ENCODE measurements at places on chromosomes 13 and 19. TPM values are rescaled to one million over a fixed set of nuclear protein-coding genes. Genes with fewer than 3 reads are reported as not detected.

- no peak for DNase-seq
These were observed 18.4 kb downstream of the UBXN6 start for GRCh38 chr19:4439243-4439642.

- no peak for DNase-seq
These were observed 24.9 kb downstream of the GPR12 start for GRCh38 chr13:26735677-26736076.

KIR3DL2 gene
- total RNA-seq: not detected

ONECUT3 gene
- total RNA-seq: not detected

DNA sequence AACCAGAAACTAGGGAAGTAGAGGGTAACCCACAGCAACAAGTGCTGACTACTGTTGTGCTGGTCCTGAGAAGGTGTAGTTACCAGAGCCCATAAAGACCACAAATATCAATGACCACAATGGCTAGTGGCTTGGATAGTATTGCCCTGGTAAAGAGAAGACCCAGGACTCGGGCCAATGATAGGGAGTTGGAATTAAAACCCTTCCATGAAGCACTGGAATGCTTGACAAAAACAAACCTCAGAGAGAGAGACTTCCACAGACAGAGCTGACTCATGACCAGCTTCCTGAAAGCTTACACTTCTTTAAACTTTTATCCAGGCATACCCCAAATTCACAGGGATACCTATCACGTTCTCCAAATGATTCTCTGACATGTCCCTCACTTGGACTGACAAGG lies 60.5 kb downstream of the WDR87 start:
- peak; percentile 3 for DNase-seq

ELSPBP1 gene
- not detected for total RNA-seq

Measured in GM23248 (cell line).